KBM-7 (cell line): ENCODE measurements at places on chromosomes 5 and 9.

DNA sequence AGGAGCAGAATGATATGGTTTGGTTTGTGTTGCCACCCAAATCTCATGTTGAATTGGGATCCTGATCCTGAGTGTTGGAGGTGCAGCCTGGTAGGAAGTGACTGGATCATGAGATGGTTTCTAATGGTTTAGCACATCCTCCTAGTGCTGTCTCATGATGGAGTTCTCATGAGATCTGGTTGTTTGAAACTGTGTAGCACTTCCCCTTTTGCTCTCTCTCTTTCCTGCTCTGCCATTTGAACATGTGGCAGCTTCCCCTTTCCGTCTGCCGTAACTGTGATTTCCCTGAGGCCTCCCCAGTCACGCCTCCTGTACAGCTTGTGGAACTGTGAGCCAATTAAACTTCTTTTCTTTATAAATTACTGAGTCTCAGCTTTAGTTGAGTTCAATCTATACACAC, 756.8 kb upstream of the CDH6 start:
- DNase-seq: peak; percentile 81

DNA sequence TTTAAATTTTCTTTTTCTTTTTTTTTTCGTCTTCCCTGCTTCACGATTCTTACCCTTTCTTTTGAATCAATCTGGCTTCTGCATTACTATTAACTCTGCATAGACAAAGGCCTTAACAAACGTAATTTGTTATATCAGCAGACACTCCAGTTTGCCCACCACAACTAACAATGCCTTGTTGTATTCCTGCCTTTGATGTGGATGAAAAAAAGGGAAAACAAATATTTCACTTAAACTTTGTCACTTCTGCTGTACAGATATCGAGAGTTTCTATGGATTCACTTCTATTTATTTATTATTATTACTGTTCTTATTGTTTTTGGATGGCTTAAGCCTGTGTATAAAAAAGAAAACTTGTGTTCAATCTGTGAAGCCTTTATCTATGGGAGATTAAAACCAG, 352.2 kb downstream of the NTRK2 start:
- DNase-seq: no peak

DNA sequence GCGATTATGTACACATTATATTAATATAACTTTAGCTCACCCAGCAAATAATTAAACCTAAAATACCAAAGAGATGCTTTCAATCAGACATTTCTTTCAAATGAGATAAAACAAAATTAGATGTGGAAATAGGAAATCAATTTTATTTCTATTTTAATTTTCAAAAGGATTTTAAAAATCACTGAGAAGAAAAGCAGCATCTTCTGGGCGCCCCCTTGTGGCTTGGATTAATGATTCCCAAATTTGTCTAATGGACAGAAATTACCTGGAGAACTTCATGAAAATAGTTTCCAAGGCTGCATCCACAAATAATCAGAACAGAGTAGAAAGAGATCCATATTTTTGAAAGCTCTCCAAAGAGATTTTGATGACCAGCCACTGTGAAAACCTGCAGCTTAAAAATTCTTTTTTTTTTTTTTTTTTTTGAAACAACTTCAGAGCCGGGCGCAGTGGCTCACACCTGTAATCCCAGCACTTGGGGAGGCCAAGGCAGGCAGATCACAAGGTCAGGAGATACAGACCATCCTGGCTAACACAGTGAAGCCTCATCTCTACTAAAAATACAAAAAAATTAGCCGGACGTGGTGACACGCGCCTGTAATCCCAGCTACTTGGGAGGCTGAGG, 50.9 kb upstream of the CEMIP2 start:
- DNase-seq: peak; percentile 45

- peak; percentile 23 for DNase-seq
Observed at GRCh38 chr5:178624631-178625546, 2.0 kb downstream of the CLK4 start.

DNA sequence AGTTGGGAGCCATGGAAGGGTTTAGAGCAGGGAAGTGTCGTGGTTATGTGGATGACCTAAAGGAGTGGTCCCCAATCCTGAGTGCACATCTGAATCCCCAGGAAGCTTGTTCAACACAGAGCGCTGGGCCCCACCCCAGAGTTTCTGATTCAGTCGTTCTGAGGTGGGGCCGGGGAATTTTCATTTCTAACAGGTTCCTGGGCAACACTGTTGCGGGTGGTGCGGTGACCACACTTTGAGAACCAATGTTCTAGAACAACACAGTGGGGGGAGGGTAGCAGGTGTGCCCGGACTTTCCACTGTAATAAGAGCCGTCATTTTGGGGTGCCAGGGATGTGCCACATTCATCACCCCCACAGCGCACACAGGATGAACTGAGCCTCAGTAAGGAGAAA, 39.3 kb downstream of the DUSP1 start:
- no peak for DNase-seq

GRCh38 chr9:6917162-6917561, 159.4 kb downstream of the KDM4C start:
- DNase-seq: no peak

DNA sequence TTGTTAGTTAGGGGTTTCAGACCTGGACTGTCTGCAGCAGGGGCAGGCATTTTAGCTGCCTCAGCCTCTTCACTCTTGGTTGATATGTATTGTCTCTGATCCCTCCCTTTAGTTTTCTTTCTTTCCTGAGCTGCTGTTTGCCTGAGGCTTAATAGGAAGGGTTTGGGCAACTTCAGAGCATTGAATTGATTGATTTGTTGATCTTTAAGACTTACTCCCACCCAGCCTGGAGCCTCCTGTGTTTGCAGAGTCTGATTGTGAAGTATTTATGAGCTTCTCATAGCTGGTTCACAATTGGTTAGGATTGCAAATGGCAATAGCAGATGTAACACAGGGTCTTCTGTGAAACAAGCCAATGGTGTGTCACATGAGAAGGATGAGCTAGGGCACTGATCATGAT, 671.8 kb upstream of the SEMA6A start:
- no peak for DNase-seq

DNA sequence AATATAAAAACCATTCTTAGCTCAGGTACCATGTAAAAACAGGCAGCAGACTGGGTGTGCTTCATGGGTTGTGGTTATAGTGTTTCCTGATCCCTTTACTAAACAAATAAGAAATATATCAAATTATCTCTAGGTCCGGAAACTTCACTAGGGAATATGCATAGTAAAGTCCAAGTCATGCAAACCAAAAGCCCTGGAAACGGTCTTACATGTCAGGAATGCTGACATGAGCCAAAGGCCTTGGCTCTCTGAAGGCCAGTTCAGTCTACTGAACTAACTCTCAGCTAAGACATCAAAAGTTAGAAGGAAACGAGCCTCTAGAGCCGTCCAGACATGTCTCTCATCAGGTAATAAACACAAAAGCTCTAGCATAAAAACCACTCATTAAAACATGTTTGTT, 778.9 kb upstream of the ZNF608 start:
- DNase-seq: no peak

GRCh38 chr9:86454701-86455615, 100.7 kb upstream of the TUT7 start:
- DNase-seq: no peak

- peak; percentile 65 for DNase-seq
Observed at GRCh38 chr5:65480306-65480865, 1.3 kb downstream of the ADAMTS6 start.

GRCh38 chr5:96788112-96788749, 19.5 kb downstream of the ERAP1 start:
- no peak for DNase-seq

GRCh38 chr5:73985145-73985544, 359.1 kb downstream of the ARHGEF28 start:
- no peak for DNase-seq

- no peak for DNase-seq
Observed at GRCh38 chr9:14056316-14056861, 257.6 kb downstream of the NFIB start.

GRCh38 chr5:113742639-113743038, 229.1 kb downstream of the YTHDC2 start:
- DNase-seq: no peak

DNA sequence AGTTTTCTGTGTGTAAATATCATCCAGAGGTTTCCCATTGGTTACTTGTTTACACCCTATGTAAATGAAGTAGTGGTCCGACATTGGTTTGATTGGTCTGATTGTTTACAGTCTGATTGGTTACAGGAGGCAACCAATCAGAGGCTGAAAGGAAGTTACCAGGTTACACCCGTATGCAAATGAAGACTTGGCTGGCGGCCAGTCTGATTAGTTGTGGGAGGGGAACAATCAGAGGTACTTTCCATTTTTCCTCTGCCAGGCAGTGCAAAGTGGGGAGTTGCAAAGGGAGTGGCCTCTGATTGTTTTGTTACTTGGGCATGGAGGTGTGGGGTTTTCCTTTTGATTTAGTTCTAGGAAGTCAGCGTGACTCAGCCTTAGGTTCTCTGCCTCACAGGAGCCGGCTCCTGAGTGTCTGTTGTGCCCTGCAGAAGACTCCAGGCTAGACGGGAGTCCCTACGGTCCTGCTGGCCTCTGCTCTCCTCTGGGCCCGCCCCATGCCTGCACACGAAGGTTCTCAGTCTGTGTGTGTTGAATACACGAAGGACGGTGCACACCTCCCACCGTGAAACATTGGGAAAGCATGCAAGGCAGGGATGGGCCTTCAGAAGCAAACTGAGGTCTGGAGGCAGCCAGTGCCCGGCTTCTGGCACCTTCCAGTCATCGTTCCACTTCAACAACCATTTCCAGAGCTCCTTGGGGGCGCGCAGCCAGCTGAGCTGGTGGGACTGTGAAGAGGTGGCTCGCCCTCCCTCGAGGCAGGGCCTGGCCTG, 42.9 kb downstream of the OLFM1 start:
- no peak for DNase-seq

DNA sequence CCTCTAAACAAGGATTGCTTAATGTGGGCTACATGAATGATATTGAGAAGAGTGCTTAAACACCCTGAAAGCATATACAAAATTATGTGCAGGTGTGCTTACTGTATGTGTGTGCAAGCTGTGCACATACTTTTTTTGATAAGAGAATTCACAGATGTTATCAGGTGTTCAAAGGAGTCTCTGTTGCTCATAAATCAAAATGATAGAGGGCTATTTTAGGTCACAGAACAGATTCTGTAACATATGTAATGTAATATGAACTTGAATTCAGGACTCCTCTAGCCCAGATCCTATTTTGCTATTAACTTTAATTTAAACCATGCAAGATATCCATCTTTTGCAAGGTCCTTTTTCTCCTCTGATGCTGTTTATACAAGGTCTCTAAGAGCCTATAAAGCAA, 38.2 kb downstream of the CCDC192 start:
- DNase-seq: no peak

GRCh38 chr9:16277471-16277960, 593.0 kb downstream of the BNC2 start:
- no peak for DNase-seq

DNA sequence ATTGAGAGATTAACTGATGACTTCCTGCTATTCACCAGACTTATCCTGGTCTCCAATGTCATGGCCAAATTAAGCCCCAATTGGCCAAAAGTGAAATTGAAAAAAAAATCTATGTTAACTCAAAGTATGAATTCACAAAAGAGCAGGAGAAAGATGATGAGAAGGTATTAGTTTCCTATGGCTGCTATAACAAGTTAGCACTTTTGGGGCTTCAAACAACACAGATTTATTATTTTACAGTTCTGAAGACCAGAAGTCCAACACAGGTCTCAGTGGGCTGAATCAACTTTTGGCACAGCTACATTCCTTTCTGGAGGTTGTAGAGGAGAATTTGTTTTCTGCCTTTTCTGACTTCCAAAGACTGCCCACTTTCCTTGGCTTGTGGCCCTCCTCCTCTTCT, 78.6 kb upstream of the TLE1 start:
- DNase-seq: no peak

- DNase-seq: peak; percentile 16
Observed at GRCh38 chr5:103561685-103562452, 720 bp downstream of the NUDT12 start.

DNA sequence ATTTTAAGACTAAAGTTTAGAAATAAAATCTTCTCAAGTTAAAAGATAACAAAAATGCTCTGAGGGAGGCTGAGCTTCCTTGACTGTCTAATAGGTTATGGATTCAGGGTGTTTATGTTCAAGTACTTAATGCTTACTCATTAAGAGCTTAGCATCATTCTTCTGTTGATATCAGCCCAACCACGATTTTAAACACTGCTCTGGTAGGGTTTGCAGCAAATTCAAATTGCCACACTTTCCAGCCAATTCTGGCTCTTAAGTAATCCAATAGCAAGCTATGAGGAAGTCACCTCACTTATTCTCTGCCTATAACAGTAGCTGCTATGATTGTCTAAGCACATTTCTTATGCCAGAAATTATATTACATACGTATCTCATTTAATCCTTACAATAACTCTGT, 191.0 kb upstream of the KIF2A start:
- DNase-seq: no peak

GRCh38 chr5:72063219-72063819, 44.0 kb upstream of the MAP1B start:
- DNase-seq: peak; percentile 33

DNA sequence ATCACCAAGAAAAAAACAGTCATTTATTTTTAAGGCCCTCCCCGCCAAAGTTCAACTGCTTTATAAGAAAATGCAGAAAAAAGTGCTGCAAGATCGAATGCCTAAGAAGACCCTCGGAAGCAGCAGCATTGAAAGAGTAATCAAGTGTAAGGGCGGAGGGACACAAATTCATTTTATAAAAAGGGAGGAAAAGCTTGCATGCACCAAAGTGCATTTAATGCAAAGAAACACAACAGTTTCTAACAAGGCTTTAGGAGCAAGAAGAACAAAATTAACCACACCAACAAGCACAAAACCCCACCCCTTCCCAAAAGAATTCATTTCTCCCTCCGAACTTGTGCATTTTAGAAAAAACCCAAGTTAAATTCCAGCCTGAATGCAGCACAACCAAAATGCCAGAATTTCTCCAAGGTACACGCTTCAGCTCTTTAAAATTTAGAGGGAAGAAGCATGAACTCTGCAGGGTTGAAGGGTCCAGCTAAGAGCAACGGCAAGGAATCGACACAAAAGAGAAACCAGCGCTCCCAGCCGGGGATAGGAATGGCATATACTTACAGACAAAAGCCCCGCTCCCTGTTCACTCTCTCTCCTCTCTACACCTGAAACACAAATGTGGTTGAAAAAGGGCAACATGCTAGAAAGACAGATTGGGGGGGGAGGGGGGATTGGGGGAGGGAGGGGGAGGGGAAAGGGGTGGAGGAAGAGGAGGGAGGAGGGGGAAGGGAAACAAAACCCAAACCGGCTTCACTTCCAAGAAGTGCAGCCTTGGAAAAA, at the start of gene NREP:
NREP (minus strand) TSS at position 614 of the 774 bp plus-strand sequence. CDS start 1,422 bp downstream, outside the sequence.
- DNase-seq: peak; percentile 35

DNA sequence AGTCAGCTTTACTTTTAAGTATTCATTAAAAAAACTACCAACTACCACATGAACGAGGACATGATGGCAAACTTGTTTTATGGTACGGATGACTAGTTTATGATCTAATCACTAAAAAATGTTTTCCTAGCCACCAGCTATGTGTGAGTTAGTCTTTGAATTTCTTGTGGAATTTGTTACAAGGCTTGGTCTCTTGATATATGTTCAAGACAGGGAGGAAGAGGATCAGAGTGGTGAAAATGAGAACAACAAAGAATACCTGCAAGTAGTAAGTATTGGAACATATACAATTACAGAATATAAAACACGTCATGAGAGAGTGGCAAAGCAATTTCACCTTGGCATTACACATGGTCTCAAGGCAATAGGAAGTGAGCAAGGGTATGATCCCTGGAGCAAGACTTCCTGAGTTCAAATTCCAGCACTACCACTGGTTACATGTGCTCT, 548.6 kb upstream of the TLE4 start:
- DNase-seq: no peak
